Urinary bladder (tissue), 4 donors: ENCODE measurements at places on chromosomes 7 and 10. TPM values are rescaled to one million over a fixed set of nuclear protein-coding genes. Genes with fewer than 3 reads are reported as not detected.

DNA sequence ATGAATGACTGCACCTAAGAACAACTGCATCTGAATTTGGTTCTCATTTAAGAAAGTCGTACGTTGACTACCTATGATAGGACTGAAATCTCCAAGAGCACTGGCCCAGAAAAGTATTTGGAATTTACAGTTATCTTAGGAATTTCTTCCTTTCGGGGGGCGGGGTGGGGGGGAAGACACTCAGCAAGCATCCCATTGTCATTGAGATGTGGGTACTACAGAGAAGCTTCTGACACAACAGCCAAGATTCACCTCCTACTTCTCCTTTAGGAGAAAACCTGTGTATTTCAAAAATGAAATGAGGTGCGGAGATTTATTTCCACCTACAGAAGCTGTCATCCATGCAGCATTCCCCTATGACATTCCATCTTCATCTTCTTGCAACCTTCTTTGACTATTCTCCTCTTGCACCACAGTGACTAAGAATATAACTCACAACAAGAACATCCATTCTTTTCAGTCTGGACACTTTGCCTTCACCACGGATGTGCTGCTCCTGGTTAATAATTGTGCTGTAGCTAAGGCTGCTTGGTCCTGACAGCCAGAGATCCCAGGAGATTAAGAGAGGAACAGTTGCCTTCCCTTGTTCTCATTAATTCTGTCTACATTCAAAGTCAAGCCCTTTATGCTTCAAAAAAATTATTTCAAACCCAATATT, 98.4 kb upstream of the FRMD4A start:
- no peak for DNase-seq

DNA sequence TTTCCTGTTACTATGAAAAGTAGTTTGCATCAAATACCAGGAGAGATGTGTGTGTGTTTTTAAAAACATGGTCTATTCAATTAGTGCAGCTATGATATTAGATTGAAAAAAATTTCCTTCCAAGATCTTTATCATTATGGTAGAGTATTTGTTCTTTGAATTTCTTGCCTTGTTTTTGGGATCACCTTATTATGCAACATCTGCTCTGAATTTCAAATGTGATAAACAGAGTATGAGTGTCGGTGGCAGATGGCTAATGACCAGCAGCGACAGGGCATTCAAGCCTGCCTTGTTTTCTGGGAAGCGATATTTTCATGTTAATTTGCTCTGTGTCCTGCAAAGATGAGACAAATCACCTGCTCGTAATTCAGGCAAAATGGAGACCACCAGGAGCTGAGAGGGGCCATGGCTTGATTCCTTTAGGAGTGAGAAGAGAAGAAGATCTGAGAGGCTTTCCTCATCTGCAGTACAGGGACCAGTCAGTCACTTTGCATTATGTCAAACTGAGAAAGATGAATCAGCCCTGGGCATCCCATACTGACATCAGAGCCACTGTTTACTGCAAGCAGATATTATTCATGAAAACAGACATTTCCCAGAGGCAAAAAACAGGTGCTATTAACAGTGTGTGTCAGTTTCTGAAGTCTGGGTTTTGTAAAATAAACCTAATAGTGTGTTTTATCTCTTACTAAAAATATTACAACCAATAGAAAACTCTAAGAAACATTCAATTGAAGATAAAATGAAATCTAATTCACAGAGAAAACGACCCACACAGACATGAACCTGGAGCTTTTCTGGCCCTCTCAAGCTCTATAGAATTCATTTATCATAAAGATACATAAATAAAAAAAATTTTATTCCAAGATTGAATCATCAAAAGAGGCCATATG, 67.6 kb downstream of the CDK6 start:
- no peak for DNase-seq

DNA sequence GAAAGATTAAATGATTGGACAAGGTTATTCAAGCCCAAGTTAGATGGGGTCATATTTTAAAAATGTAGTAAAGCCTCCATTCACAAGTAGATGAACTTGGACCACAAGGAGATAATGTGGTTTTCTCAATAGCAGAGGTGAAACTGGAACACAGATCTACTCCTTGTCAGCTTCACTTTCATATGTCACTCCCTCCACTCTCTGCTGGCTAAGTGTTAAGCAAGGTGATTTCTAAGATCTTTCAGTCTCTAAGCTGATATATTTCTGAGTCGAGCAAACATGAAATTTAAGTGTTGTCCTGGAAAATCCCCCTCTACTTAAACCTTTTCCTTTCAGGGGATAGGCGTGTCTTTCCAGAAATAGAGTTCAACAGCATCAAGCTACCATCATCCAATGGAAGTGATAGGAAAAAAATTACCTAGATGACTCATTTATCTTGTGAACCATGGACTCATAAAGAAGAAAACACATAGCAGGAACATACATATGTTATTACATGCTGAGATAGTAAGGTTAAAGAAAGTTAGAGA, 275.0 kb downstream of the PTEN start:
- no peak for DNase-seq

- DNase-seq, result no peak
Measured at GRCh38 chr10:89182894-89183293, 24.2 kb downstream of the CH25H start.

GRIFIN gene
- not detected for total RNA-seq

DNA sequence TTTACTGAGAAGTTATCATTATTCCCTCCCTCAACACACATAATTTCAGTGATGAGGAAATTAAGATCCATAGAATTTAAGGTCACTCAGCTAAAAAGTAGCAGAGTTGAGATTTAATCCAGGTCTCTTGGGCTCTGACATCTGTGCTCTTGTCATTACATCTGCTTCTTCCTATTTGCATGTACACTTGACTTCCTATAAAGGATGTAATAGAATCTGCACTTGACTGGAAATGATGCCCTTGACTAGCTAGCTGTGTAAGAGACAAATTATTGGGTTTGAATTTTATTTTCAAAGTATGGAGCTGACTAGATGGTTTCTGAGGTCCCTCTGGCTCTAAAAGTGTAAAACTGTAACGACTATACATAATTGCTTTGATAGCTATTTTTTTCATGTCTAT, 59.5 kb downstream of the AGK start:
- no peak for DNase-seq

GRCh38 chr10:80609331-80609730, 71.6 kb downstream of the SH2D4B start:
- no peak for DNase-seq

DNA sequence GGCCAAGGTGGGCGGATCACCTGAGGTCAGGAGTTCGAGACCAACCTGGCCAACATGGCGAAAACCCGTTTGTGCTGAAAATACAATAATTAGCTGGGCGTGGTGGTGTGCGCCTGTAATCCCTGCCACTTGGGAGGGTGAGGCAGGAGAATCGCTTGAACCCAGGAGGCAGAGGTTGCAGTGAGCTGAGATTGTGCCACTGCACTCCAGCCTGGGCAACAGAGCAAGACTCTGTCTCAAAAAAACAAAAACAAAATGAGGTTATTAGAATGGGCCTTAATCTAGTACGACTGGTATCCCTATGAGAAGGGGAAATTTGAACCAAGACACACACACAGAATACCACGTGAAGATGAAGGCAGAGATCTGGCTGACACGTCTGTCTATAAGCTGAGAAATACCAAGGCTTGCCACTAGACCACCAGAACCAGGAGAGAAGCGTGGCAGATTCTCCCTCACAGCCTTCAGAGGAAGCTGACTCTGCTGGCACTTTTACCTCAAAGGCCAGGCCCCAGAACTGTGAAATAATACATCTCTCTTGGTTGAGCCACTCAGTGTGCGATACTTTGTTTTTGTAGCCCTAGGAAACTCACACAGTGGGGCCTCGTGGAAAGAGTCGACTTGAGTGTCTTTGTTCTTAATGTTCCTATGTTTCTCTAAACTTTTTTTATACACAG, 59.6 kb downstream of the TMEM209 start:
- no peak for DNase-seq

- DNase-seq, result peak; percentile 55
Measured at GRCh38 chr10:61452655-61453641, at the start of gene TMEM26. TSS of gene TMEM26 (minus strand) at chr10:61453381. CDS start at chr10:61453081, 300 bp downstream.

DNA sequence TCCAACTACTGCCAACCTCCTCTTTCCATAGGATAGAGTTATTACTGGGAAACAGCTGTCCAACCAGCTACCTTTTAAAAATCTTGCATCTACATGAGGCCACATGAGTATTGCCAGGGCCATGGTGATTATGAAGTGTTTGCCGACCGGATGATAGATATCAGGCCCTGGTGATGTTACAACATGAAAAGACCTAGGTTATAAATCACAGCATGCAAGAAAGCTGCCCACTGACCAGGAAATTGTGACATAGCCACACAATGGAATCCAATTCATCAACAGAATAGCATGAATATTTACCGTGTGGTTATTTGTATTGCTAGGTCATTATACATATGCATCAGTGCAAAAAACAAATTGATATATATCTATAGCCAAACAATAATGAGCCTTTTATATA, 517.0 kb downstream of the INHBA start:
- no peak for DNase-seq
